HS-5 (cell line): ENCODE measurements at places on chromosomes 4 and X.

- no peak for DNase-seq
Observed at GRCh38 chrX:48897157-48897624, 377 bp downstream of the TIMM17B start.

DNA sequence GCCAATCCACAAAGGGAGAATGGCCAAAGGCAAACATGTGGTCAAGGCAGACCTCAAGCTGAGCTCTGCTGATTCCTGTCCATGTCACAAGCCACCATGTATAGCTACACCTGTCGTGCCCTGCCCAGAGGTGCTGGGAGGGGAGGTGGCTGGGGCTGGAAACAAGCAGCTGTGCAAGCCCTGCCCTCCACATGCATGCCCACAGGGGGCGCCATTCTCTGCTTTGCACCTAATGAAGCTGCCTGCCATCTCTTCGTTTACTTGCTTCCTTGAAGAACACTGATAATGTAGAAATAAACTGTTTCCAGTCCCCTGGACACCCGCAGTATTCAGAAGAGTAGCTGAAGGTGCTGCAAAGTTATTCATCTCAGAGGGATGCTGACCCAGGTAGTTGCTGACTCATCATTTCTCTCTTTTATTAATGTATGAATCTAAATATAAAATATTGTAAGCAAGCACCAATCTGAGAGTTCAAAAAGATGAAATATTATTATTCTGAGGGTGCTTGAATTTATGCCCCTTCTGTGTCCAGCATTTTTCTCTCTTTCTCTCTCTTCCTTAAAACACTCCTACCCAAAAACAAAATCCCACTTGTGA lies 278.6 kb downstream of the ADGRA3 start:
- DNase-seq = no peak

DNA sequence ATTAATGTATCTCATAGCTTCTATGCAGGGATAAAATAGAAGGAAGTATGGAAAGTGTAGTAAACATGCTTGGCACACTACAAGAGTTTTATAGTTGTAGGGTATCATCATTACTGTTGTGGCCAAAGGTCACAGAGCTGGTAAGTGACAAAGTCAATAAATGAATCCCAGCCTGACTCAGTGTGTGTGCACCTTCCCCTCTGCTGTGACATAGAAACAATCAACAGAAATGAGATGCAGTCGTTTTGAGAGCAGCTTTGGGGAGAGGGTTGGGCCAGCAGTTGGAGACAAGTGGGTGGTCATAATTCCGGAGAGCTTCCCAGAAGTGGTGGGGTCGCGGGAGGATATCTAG lies 82.4 kb upstream of the RBPJ start:
- DNase-seq = no peak

DNA sequence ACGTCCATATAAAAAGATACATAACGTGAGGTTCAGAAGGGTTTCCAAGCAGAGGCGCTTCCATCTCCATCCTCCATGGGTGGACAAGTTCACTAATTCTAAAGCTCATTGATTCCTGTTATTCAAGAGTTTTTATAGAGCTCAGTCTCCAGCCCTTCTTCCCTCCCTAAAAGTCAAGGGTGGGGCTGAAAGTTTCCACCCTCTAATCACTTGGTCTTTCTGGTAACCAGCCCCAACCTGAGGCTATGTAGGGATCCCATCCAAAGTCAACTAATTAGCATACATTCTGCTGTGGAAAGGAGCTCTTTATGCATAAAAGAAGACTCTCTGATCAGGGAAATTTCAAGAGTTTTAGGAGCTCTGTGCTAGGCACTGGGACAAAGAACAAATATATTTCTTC lies 46.9 kb upstream of the VEGFC start:
- no peak for DNase-seq
